Kidney (tissue), 22 donors: ENCODE measurements at places on chromosomes 3 and 15. TPM values are rescaled to one million over a fixed set of nuclear protein-coding genes. Genes with fewer than 3 reads are reported as not detected.

GRCh38 chr3:128492671-128493569 is at the start of gene GATA2:
TSS of gene GATA2 (minus strand) at chr3:128493201. CDS start at chr3:128487031, 6,170 bp downstream.
- H3K4me1 ChIP-seq: no peaks in the 10 kb centered on the region
- H3K27me3 ChIP-seq: peaks cover 46% of the 10 kb centered on the region
- H3K27ac ChIP-seq: peak within 1 kb of the TSS; percentile 22

GRCh38 chr3:102605153-102605552 is 170.3 kb downstream of the ZPLD1 start:
- no peaks in the 10 kb centered on the region for H3K36me3 ChIP-seq
- H3K27me3 ChIP-seq: no peaks in the 10 kb centered on the region
- H3K27ac ChIP-seq: no peak overlapping the region
- no peak overlapping the region for H3K4me3 ChIP-seq

DNA sequence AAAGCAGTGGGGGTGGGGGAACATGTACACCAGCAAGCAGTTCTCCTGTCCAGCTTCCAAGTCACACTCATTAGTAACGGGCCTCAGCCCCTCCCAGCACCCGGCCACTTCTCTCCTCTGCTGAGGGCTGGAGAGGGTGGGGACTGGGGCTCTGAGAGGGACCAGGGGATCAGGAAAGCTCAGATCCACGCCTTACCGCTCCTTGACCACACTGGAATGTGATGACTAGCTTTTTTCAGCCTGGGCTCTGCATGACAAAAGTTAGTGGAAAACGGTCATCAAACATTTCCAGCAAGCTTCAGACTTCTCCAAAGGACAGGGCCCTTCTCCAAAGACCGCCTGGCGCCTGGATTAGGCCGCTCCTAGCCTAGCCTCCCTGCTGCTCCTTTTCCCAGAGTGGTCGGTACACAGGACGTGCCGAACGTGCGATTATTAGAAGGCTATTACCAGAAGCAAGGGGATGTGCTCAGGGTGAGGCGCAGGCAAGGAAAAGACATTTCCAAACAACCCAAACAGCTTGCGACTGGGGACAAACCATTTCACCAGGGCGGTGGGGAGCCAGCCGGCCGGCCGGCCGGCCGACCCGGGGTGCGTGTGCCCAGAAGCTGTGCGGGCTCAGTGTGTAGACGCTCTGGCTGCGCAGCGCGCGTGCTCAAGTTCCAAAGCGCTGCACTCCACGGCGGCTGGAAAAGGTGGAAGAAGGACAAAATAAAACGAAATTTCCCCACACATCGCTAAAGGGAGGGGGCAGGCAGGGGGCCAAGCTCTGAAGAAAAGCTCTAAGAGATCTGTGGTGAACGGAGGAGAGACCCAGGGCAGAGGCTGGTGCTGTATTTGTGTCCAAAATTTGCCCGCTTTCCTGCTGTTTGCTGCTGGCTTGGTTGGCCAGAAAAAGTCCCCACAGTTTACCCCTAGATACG is 51.0 kb upstream of the SSR3 start:
- peak; percentile 72 for DNase-seq
- no peaks in the 10 kb centered on the region for H3K36me3 ChIP-seq
- no peaks in the 10 kb centered on the region for H3K4me1 ChIP-seq
- no peaks in the 10 kb centered on the region for H3K27me3 ChIP-seq
- peak overlapping the region; percentile 40 for H3K4me3 ChIP-seq

DNA sequence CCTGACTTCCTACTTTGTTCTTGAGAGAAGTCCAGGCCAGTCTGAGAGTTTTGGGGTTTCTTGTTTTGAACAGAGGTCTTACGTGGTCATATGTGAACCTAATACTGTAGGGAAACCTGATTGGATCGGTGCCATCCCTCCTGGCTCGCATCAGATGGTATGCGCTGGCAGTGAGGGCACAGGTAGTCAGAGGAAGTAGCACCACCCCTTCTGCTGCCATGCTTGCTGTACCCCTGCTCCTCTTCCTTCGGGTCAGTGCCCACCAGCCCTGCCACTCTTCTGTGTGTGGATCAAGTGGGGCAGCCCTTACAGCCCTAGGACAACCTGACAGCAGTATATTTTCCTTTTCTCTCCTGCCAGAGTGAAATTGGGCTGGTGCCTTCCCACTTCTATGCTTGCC is 39.7 kb downstream of the CHCHD6 start:
- no peaks in the 10 kb centered on the region for H3K36me3 ChIP-seq
- no peaks in the 10 kb centered on the region for H3K27me3 ChIP-seq
- peaks cover 7% of the 10 kb centered on the region for H3K4me1 ChIP-seq
- no peak overlapping the region for H3K4me3 ChIP-seq

- DNase-seq: no peak
- no peak overlapping the region for H3K27ac ChIP-seq
- no peaks in the 10 kb centered on the region for H3K36me3 ChIP-seq
- no peaks in the 10 kb centered on the region for H3K4me1 ChIP-seq
- no peaks in the 10 kb centered on the region for H3K27me3 ChIP-seq
These were observed 19.1 kb downstream of the KBTBD8 start for GRCh38 chr3:67017211-67017610.

DNA sequence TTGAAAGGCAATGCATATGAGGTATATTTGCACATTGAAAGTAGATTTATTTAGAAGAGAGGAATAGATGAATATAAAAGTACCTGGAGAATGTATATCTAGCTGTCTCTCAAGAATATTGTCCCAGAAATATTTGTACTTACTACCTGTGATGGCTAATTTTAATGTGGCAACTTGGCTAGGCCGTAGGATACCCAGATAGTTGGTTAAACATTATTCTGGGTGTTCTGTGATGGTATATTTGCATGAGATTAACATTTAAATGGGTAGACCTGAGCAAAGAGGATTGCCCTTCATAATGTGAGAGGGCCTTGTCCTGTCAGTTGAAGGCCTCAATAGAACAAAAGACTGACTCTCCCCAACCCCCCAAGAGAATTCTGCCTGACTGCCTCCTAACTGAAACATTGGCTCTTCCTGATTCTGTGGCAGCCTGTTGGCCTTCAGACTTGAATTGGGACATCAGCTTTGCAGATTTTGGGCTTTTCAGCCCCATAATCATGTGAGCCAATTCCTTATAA is 69.4 kb upstream of the FILIP1L start:
- no peak for DNase-seq
- H3K4me3 ChIP-seq: no peak overlapping the region
- H3K4me1 ChIP-seq: no peaks in the 10 kb centered on the region
- H3K27me3 ChIP-seq: no peaks in the 10 kb centered on the region
- H3K36me3 ChIP-seq: no peaks in the 10 kb centered on the region

DNA sequence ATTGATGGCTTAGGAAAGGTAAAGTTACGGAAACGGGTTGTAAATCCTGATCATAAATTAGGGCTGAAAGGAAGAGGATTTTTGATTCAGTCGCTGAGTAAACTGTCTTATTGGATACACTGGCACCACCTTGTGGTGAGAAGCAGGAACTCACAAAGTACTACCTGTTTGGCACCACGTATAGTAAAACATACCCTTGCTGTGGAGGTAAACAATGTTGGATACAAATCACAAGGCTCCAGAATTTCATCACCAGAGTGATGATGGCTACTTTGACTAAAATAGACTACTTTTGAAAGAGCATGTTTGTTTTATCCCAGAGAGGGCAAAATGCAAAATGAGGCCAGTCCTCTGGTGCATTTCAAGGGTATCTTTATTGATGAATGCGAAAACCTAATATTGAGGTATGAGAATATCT is 216.9 kb downstream of the IGSF11 start:
- no peaks in the 10 kb centered on the region for H3K27me3 ChIP-seq
- no peak overlapping the region for H3K4me3 ChIP-seq
- H3K36me3 ChIP-seq: no peaks in the 10 kb centered on the region
- no peak overlapping the region for H3K27ac ChIP-seq

DNA sequence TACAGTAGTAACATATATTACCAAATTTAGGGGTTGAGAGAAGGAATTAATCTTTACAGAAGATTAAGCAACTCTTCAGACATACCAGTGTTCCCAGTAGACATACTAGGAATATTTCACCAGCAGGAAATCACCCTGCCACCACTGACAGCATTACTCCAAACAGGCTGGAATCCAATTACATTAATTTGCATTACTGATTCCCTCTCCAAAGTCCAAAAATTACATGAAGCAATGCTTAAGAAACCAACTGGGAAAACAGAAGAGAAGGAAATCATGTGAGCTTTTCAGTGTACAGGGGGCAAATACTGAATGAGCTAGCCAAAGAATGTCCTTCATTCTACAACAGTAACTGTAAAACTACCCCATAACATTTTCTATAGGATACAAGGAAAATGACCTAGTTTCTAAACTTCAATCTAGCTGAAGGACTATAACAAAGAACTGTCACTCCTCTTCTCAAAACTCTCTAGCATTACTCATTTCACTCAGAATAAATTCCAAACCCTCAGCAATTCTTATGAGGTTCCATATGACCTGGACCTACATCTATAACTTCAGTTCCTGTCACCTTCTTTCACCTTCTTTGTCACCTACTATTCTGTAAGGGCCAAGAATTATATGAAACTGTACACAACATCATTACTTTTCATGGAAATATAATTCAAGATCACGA is 72.7 kb downstream of the INO80 start:
- DNase-seq: no peak
- no peak overlapping the region for H3K4me3 ChIP-seq
- H3K27ac ChIP-seq: peak overlapping the region; percentile 7
- no peaks in the 10 kb centered on the region for H3K4me1 ChIP-seq
- H3K36me3 ChIP-seq: peaks cover 42% of the 10 kb centered on the region

- peaks cover 5% of the 10 kb centered on the region for H3K4me1 ChIP-seq
- H3K27ac ChIP-seq: no peak overlapping the region
- no peak for DNase-seq
These were observed 35.4 kb upstream of the TSC22D2 start for GRCh38 chr3:150372722-150373121.

DNA sequence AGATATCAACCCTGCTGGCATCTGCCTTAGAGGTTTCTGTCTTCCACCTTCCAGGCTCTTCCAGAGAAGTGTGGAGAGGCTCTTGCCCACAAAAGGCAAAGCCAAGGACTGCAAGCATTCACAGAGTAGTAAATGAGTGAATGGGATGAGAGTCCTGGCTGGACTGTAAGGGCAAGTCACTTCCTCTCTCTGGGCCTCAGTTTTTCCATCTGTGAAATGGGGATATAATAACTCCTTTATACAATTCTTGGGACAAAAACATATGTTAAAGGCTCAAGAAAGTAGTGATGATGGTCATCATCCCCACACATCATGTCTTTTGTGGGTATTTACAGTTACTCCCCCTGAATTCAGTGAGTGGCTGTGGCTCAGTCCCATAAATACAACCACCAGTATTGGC is 10.7 kb upstream of the FGD5 start:
- H3K36me3 ChIP-seq: no peaks in the 10 kb centered on the region
- no peak overlapping the region for H3K4me3 ChIP-seq
- no peaks in the 10 kb centered on the region for H3K4me1 ChIP-seq
- no peak overlapping the region for H3K27ac ChIP-seq
- DNase-seq: no peak
- peaks cover 5% of the 10 kb centered on the region for H3K27me3 ChIP-seq

DNA sequence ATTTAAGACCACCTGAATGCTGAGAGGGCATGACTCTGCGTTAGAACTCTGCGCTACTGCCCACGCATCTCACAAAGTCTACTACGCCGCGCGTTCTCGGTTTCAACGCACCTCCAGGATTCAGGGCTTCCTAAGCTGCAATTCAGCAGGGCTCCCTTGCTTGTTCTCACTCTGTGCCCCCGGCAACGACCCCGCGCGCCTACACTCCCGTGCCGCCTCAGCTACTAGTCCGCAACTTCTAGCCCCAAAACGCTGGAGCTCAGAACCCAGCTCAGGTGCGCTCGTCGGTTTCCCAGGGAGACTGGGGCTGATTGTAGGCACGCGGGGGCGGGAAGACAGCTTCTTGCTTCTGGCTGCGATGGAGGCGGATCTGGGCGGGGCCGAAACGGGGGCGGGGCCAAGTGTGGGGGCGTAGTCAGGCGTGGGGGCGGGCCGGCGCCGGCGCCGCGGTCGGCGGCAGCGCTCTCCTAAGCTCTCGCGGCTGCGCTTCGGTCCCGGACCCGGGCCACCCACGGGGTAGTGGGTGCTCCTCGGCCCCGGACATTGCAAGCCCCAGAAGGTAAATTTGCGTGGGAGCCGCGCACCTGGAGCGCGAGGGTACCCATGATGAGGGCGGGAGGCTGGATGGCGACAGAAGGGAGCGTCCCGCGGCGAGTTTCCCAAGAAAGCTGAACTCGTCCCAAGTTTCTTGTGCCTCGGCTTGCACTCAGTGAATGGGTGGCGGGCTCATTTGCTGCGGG is at the start of gene ARHGEF26:
Gene ARHGEF26, plus strand, starts transcription at position 430 of the 740 bp plus-strand sequence. CDS start 603 bp downstream, outside the sequence.
- DNase-seq: peak; percentile 92
- H3K4me1 ChIP-seq: no peaks in the 10 kb centered on the region
- peak within 1 kb of the TSS; percentile 79 for H3K4me3 ChIP-seq
- no peaks in the 10 kb centered on the region for H3K36me3 ChIP-seq
- H3K27me3 ChIP-seq: no peaks in the 10 kb centered on the region
- H3K27ac ChIP-seq: no peak within 1 kb of the TSS

DNA sequence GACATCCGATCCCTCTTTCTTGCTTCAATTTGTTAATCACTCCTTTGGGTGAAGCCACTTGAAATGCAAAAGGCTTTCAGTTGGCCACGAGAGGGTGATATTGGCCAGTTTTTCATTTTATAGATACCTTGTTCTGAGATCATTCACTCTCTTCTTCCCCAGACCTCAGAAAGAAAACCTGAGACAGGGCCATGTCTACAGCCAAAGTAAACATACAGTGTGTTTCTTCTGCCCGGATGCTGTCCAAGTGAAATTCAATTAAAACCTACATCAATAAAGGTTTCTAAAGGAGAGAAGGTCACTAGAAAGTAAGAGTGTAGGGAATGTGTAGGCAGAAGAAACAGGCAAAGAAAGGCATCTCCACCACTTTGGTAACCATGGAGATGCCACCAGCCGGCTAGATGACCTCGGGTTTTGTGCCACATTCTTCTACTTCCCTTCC is 39.5 kb upstream of the FMN1 start:
- H3K27ac ChIP-seq: no peak overlapping the region
- H3K4me3 ChIP-seq: no peak overlapping the region
- H3K4me1 ChIP-seq: no peaks in the 10 kb centered on the region
- no peaks in the 10 kb centered on the region for H3K36me3 ChIP-seq
- no peaks in the 10 kb centered on the region for H3K27me3 ChIP-seq
- peak; percentile 70 for DNase-seq

- no peak for DNase-seq
- H3K27ac ChIP-seq: no peak overlapping the region
- H3K27me3 ChIP-seq: no peaks in the 10 kb centered on the region
- no peaks in the 10 kb centered on the region for H3K4me1 ChIP-seq
These were observed 253.6 kb downstream of the C3orf38 start for GRCh38 chr3:88403319-88403718.

The ADPRH gene
- 5.2 TPM for polyA plus RNA-seq

The GOLGA8T gene
- 0.28 TPM for polyA plus RNA-seq

The GHRL gene
- 0.73 TPM for polyA plus RNA-seq

The GOLGA6L4 gene
- 3.0 TPM for polyA plus RNA-seq

The SPESP1 gene
- 3.7 TPM for polyA plus RNA-seq

The HEXA gene
- 199 TPM for polyA plus RNA-seq

The TRMT10C gene
- 27.5 TPM for polyA plus RNA-seq

The LRRC31 gene
- polyA plus RNA-seq: not detected

The NCK1 gene
- polyA plus RNA-seq: 12.6 TPM

The PLA2G4D gene
- not detected for polyA plus RNA-seq
